Coronary artery (tissue), 2 donors: ENCODE measurements at places on chromosomes 5 and 9.

GRCh38 chr9:93365427-93366118, 85.9 kb upstream of the FAM120A start:
- no peak for DNase-seq

DNA sequence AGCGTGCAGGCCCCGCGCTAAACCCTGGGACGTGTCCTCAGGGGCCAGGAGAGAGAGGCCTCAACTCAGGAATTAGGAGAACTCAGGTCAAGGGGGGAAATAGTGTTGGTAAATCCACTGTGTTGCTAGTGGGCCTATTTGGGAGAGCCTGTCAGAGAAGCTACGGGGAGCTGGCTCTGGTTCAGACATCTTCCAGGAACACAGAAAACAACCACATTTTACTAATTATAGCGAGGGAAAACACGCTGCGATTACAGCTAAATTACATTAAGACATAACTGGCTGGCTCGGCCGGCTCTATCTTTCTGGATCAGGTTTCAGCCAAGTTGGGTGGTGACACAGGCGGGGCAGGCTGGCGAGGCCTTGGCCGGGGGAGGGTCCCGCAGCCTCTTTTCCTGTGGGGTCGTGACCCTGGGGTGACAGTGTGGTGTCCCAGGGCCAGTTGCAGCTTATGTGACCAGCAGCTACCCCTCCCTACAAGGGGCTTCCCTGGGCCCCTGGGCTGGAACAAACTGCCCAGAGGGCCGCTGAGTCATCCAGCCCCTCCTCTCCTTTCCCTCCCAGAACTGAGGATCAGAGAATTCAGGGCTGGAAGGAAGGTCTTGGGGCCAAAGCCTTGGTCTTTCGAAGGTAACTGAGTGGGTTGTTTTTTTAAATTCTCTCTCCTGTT, 75.1 kb downstream of the FGF18 start:
- peak; percentile 84 for DNase-seq

DNA sequence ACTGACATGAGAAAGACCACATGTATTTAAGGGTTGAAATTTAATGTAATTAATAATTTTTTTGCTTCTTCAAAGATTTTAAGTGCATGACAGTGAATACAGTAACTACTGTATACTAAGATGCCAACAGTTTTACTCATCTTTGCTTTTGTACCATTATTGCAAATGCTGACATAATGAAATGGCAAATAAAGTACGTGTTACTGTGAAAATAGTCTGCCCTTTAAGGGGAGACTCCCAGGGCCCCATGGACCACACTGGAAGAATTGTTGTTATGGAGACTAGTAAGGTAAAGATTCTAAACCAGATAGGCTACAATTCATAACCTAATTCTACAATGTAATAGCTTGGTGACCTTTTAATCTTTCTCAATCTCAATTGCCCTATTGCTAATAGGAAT, 84.7 kb downstream of the NR3C1 start:
- no peak for DNase-seq

DNA sequence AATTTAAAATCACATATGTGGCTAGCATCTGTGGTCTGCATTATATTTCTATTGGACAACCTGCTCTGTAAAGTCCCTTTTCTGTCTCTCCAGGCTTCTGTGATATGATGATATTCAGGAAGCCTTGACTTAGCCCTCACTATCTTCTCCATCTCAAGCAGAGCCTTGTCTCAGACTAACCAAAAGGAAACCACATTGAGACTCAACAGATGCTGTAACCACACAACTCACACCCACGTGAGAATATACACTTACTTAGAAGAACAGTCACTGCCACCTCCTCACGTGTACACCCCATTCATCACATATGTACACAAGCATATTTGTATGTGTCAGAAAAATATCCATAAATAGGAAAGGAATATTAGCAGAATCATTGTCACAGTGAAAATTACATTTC, 33.6 kb downstream of the HTR4 start:
- no peak for DNase-seq

DNA sequence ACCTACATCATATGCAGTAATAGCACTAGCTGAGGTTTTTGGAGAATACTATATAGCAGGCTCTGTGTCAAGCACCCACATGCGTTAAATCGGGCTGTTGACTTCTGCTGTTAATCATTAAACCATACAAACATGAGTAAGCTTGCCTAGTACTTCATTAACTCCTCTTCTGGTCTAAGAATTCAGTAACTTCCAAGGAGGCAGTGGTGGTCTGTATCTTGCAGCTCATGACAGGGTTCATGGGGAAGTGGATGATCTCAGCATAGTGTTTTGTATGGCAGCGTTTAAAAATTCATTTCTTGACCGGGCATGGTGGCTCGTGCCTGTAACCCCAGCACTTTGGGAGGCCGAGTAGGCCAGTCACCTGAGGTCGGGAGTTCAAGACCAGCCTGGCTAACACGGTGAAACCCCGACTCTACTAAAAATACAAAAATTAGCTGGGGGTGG, at the start of gene HAVCR1:
TSS of gene HAVCR1 (minus strand) at position 24 of the 447 bp plus-strand sequence. CDS start 1,173 bp downstream, outside the sequence.
- DNase-seq, result no peak

DNA sequence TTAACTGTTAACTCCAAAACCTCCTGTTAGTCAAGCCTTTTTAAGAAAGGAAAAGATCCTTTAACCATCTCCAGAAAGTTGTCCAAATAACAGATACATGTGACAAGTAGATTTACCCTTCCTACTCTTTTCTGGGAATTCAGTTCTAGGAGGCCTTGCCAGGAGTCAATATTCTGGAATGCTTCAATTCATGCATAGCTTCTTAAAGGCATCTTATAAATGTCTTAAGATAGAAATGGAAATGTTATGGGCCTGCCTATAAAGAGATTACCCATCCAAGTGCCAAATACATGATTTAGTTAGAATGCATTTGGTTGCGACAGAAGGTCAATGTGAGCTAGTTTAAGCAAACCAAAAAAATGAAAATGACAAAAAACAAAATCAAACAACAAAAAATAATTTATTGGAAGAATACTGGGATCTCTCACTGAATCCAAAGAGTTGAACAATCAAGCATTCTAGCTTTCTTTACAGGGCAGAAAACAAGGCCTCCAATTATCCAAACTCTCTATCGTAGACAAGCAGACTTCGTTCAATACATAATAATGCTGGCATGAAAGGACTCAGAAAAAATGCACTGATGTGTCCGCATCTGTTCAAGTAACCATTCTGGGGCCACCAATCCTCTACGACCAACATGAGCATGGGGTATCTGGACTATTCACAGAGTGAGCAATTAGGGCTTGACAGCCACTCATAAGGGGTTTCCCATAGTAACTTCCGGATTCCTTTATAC, 188.6 kb downstream of the CTNND2 start:
- DNase-seq, result no peak

GRCh38 chr5:102691434-102691833, 63.7 kb upstream of the PAM start:
- DNase-seq, result no peak

GRCh38 chr5:68070591-68071281, 144.8 kb upstream of the PIK3R1 start:
- DNase-seq, result no peak

DNA sequence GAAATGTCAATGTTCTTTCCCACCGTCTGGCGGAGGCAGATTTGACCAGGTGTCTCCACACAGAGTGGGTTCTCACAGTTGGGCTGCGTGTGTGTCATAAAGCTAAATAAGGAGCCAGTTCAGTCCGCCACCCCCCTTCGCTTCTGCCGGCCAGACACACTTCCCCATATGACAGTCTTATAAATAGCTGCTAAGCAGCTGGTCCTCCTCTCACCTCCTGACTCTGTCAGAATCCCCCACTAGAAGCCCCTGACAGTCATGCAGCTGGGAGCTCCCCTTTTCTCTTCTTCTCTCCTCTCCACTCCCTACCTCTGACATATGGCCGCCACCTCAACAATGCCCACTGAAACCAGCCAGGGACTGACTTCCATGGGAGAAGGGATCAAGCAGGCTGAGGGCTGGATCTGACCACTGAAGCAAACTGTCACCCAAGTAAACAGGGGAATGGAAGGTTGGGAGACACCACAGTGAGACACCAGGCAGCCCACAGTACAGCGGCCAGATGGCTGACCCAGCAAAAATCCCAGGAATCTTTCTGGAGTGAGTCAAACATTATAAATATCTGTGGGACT, 141.9 kb upstream of the EFNA5 start:
- no peak for DNase-seq

DNA sequence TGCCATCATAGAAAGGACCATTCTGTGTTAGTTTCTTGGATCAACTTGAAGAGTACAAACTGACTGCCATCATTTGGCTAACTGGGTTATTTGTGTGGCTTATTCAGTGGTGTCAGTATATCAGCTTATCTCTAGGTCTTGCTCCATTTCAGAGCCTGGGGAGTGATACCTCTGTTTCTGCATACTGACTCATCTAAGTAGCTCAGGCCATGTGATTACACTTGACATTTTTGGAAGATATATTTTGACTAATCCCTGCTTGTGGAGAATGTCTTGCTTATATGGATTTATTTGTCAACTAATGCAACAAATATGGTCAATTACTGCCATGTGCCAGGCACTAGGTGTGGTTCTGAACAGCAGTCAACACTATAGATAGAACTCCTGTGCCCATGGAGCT, 311.7 kb downstream of the YTHDC2 start:
- no peak for DNase-seq

- DNase-seq, result no peak
Observed at GRCh38 chr5:179795049-179795862, 1.5 kb downstream of the LTC4S start.

DNA sequence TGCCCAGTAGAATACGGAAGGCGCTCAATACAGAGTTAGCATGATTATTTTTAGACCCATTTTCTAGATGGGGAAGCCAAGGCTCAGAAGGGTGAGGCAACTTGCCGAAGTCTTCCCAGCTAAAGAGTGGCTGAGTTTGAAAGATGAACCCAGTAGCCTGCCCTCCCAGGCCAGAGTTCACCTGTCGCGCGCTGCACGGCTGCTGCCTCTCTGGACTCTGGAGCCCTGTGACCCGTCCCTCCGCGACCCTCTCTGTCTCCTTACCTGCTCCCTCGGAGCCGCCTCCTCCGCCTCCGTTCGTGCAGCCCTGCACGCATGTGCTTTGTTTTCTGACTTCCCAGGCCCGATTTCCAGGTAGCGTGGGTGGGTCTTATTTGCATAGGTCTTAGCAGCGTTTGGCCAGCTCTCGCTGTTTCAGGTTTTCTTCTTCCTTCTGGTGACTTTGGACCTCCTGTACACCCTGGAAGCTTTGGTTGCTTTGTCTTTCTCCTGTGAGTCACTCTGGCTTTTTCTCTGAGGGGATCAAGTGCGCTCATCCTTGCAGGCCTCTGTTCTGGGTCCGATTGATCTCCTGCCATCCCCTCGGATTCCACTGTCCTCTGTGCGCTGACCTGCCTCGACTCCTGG, at the start of gene RNF183:
TSS of gene RNF183 (minus strand) at position 585 of the 627 bp plus-strand sequence. CDS start 5,192 bp downstream, outside the sequence.
- no peak for DNase-seq

- peak; percentile 43 for DNase-seq
Observed at GRCh38 chr5:170644501-170644900, 139.0 kb upstream of the GABRP start.
